ENCODE measurements at places on chromosomes 5 and 9.

GRCh38 chr9:107439991-107440456 lies 49.5 kb downstream of the KLF4 start:
- DNase-seq = no peak

DNA sequence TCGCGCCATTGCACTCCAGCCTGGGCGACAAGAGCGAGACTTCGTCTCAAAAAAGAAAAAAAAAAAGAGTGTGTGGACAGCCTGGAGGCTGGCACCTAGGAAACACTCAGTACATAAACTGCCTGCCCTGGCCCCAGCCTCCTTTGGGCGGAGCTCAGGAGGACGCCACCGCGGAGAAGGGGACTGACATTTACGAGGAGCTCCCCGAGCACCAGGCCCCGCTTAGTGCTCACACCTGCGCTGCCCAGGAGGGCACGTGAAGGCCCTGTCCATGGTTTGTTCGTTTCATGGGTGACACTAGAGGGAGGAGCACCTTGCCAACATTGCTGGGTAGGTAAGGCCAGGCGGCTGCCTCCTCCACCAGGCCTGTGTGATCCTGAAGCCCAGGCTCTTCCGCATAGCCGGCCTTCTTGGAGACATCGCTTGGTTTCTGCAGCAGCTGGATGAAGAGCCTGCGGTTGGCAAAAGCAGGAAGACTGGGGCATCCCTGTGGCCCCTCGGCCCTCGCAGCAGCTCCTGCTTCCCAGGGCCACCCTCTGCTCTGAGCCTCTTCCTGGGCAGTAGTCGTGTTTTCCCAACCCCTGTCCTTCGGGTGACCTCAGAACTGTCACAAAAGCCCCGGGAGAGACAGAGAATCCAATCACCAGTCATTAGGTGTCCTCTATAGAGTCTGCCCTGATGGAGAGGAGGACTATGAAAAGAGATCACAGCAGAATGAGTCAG lies 26.2 kb upstream of the LAMC3 start:
- no peak for DNase-seq

GRCh38 chr5:136890431-136891148 lies 525.2 kb upstream of the TRPC7 start:
- DNase-seq = no peak

- DNase-seq = no peak
These were observed 9.8 kb downstream of the ECPAS start for GRCh38 chr9:111474385-111474784.

DNA sequence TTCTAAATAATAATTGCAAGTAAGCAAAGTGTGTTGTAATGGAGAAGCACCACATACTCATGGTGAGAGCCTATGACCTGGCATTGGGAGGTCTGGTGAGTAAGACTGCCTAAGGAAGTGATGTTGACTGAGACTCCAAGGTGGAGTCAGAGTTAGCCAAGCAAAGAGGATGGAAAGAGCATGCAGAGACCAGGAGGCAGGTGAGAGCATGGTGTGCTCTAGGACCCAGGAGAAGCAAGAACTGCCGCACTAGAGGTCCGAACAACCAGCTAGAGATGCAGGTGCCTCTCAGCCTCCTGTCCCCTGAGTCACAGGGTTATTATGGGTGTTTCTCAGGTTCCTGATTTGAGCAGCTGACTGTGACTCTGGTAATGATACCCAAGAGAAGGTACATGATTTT lies 27.3 kb downstream of the ANP32B start:
- no peak for DNase-seq

DNA sequence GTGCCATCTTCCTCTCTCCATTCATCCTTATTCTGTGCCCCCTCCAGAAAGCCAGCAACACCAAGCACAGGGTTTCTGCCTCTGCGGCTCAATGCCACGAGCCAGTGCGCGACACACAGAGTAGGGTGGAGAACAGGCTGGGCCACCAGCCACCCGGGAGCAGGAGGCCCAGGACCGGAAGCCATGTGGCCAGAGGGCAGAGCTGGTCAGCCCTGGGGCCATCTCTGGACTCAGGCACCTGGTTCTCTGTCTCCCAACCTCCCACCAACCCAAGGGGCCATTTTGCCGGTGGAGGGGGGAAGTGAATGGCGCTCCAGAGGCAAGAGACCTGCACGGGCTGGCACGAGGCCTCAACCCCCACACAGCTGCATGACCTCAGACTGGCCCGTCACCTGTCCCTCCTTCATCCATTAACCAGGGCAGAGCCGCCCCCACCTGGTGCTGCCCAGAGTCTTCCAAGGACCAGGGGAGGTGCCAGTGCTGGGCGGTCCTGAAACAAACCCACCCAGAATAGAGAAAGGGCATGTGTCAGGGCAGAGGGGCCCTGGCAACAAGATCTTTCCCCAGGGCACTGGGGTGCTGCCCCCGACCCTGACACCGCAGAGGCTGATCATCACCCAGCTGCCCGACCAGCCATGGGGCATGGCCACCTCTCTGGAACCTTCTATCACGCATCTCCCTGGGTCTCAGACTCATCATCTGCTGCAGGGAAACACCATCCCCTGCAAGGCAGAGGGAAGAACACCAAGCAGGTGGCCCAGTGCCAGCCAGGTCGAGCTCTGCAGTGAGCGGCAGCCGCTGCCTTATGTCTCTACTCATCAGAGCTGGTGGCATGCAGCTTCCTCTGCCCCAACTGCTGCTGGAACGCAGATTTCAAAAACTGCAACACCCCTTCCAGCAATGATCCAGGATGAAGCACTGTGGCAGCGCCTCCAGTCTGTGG lies 11.9 kb downstream of the VAV2 start:
- DNase-seq = peak; percentile 86

DNA sequence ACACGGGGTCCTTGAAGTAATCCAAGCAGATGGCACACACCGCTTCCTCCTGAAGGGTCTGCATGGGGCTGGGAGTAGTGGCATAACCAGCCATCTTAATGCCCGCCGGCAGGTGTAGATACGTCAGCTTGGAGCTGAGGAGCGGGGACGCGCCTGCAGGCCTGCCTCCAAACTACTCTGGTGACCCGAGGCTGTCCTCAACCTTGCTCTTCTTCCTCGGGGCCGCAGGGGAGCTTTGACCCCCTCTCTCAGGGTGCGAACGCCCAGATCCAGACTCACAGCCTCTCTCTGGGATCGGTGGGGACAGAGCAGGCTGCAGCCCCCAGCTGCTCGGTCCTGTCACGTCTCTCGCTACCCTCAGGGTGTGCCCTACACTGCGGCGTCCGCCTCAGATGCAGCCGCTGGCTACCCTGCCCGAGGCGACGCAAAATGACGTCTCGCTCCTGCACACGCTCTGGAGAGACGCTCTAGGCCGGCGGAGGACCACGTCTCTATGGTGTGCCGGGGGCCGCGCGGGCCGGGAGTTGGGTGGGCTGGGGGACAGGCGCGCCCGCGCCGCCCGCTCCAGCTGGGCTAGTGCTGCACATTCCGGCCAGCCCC lies at the start of gene TRIM52:
TSS of gene TRIM52 (minus strand) at position 424 of the 600 bp plus-strand sequence. CDS start at position 94, 330 bp downstream.
- DNase-seq = peak; percentile 91

DNA sequence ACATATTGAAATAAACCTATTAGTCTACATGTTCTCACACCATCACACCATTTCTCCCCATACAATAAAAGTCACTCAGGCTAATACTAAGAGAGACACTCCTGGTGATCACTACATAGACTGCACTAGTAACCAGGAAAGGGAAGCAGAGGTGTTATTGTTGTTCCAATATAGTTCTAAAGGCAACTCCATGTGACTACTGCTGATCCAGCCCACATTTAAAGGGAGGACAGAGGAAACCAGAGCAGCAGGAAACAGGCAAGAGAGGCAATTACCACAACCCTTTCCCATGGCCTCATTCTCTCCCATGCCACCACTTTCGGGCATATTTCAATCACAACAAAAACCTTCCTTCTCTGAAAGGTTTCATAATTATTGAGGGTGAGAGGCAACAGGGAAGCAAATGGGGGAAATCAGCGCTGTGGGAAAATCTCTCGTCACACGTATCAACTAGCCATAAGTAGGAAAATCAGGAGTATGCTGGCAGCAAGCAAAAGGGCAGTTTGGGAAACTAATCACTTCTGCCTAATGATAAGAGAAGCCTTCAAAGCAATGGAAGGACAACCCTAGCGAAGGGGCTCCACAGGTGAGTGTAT lies 1.8 kb downstream of the UBAP2 start:
- DNase-seq = no peak

DNA sequence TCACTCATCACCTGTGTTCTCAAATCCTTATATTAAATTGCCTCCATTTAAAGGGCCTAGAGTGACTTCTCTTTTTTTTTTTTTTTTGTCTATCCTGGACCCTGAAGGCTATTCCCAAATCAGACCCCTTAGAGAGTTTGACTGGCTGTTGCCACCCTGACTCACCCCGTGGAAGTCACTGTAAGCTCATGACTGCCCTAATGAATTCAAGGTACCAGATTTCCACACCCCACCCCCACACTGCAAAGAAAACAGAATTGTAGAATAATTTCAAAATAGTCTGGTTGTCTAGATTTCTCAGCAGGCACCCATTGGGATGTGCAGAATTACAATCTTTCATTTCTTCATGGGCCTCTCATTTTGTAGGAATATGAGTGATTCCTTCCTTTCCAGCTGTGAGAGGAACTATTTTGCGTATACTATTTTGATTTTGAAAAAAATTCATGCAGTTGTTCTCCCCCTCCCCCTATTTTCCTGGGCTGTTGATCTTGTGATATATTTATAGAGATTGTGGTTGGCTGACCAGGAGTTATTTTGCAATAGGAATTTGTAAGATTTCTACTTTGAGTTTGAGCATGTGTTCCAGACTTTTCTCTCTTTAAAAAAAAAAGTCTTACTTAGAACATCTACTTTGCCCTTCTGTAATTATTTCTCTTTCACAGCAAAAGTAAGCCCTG lies 79.1 kb downstream of the ZNF618 start:
- no peak for DNase-seq

GRCh38 chr9:116465576-116466270 lies 221.4 kb upstream of the TRIM32 start:
- DNase-seq = no peak

DNA sequence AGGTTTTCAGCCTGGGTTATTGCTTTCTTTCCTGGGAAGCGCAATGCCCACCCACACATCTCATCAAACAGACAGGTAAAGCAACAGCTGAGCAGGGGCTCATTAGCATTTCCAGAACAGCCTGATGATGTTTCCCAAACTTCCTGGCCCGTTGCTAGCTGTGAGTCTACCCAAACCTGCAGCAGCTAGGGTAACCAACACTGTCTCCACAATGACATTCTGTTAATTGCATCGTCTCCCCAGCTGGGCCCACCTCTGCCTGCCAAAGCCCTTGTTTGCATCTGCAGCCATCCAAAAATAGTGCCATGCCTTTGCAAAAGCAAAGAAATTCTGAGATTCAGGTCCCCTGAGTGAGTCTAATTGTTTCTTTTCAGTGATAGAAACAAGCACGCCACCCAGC lies 273.0 kb downstream of the MED10 start:
- no peak for DNase-seq

Data from body of pancreas (tissue), 4 donors.